ENCODE measurements at places on chromosomes 12 and 14. TPM values are rescaled to one million over a fixed set of nuclear protein-coding genes. Genes with fewer than 3 reads are reported as not detected.
A peak's percentile ranks its signal among the peaks of the same experiment; 100 is the strongest.

GRCh38 chr12:3557116-3557697 is 66.2 kb downstream of the PRMT8 start:
- H3K27ac ChIP-seq, result no peak overlapping the region
- DNase-seq, result no peak
- no peaks in the 10 kb centered on the region for H3K4me1 ChIP-seq
- no peak overlapping the region for H3K4me3 ChIP-seq
- H3K36me3 ChIP-seq, result no peaks in the 10 kb centered on the region

DNA sequence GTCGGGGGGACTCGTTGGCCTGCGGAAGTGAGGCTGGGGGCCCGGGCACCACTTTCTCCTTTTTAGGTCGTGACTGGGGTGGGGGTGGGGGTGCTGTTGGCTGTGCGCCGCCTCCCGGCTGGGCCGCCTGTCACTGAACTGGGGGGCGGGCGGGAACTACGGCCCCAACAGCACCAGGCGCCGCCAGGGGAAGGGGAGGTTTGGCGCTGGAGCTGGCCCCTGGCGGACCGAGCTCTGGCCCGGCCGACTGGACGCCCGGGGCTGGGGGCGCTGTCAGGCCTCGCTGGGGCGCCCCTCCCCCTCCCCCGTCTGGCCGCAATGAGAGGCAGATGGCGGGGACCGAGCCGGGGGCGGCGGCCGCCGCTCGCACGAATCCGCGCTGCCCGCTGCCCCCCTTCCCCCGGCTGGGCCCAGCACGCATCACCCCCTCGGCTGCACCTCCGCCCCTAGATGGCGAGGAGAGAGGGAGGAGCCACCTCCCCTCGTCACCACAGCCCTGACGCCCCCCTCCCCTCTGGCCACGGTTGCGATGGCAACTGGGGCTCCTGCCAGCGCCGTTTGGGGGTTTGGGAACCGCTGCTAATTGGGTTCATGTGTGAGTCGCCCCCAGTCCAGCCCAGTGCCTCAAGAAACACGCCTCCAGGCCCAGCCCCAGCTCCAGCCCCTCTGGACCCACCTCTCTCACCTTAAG is 723 bp downstream of the NFATC4 start:
- peak overlapping the region; percentile 60 for H3K4me3 ChIP-seq
- H3K4me1 ChIP-seq, result peaks cover 27% of the 10 kb centered on the region

GRCh38 chr12:49894751-49895148 is 8.9 kb downstream of the FAIM2 start:
- no peaks in the 10 kb centered on the region for H3K36me3 ChIP-seq
- DNase-seq, result no peak
- peaks cover 9% of the 10 kb centered on the region for H3K27me3 ChIP-seq
- no peak overlapping the region for H3K27ac ChIP-seq
- peaks cover 6% of the 10 kb centered on the region for H3K4me1 ChIP-seq
- no peak overlapping the region for H3K4me3 ChIP-seq

GRCh38 chr12:42283739-42284138 is 42.2 kb downstream of the ZCRB1 start:
- no peak for DNase-seq
- H3K27ac ChIP-seq, result no peak overlapping the region
- H3K36me3 ChIP-seq, result no peaks in the 10 kb centered on the region
- no peaks in the 10 kb centered on the region for H3K4me1 ChIP-seq
- peaks cover 4% of the 10 kb centered on the region for H3K27me3 ChIP-seq

GRCh38 chr14:33922125-33922524 is 28.7 kb downstream of the EGLN3 start:
- peak overlapping the region; percentile 2 for H3K27ac ChIP-seq
- peak; percentile 88 for DNase-seq
- no peaks in the 10 kb centered on the region for H3K27me3 ChIP-seq

DNA sequence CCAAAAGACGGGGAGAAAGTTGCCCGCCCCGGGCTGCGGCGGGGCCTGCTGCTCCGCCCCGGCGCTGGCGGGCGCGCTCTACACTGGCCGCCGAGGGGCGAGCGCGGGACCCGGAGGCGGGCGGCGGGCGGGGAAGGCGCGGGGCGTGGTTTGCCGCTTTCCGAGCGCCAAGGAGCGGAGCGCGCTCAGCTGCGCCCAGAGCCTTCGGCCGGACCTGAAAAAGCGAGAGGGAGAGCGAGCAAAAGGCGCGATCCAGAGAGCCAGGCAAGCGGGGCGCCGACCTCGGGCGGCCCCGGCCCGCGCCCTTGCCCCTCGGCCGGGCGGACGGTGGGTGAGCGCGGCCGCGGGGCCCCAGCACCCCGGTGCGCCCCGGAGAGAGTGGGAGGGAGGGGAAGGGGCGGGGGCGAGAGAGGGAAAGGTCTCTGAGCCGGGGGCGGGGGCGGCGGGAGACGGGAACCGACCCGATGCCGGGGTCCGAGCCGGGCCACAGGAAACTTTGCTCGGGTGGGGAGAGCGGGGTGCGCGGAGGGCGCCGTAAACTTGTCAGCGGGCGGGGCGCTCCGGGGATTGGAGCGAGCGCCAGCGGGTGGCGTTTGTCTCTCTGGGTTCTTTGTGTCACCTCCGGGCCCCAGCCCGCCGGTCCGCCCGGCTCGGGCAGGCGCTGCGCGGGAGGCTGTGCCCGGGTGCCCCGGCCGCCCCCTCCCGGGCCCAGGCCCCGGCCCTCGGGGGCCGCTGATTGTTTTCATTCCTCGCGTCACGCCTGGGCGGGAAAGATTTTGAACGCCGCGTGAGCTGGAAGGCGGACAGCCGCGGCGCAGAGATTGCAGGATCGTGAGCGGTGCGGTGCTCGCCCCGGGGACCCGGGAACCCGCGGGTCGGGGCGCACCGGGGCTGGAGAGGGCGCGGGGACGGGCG is at the start of gene SYNE2:
Gene SYNE2 (plus strand): TSS at position 188 of the 915 bp plus-strand sequence. CDS start 56,145 bp downstream, outside the sequence.
- H3K4me1 ChIP-seq, result peaks cover 15% of the 10 kb centered on the region
- no peaks in the 10 kb centered on the region for H3K27me3 ChIP-seq
- peak; percentile 78 for DNase-seq
- H3K36me3 ChIP-seq, result no peaks in the 10 kb centered on the region
- H3K4me3 ChIP-seq, result peak within 1 kb of the TSS; percentile 77
- peak within 1 kb of the TSS; percentile 66 for H3K27ac ChIP-seq

- no peaks in the 10 kb centered on the region for H3K27me3 ChIP-seq
- no peaks in the 10 kb centered on the region for H3K36me3 ChIP-seq
- no peaks in the 10 kb centered on the region for H3K4me1 ChIP-seq
- no peak overlapping the region for H3K27ac ChIP-seq
- no peak overlapping the region for H3K4me3 ChIP-seq
Measured at GRCh38 chr12:110992909-110993308, 72.5 kb upstream of the MYL2 start.

GRCh38 chr12:93136253-93137055 is 207.4 kb upstream of the EEA1 start:
- H3K4me3 ChIP-seq, result no peak overlapping the region
- H3K27ac ChIP-seq, result no peak overlapping the region
- H3K4me1 ChIP-seq, result peaks cover 17% of the 10 kb centered on the region
- no peaks in the 10 kb centered on the region for H3K36me3 ChIP-seq
- H3K27me3 ChIP-seq, result no peaks in the 10 kb centered on the region
- DNase-seq, result no peak

- H3K27ac ChIP-seq, result no peak overlapping the region
- H3K36me3 ChIP-seq, result peaks cover 14% of the 10 kb centered on the region
- H3K4me3 ChIP-seq, result no peak overlapping the region
- H3K4me1 ChIP-seq, result no peaks in the 10 kb centered on the region
Measured at GRCh38 chr12:133202493-133203343, 21.4 kb downstream of the ZNF268 start.

DNA sequence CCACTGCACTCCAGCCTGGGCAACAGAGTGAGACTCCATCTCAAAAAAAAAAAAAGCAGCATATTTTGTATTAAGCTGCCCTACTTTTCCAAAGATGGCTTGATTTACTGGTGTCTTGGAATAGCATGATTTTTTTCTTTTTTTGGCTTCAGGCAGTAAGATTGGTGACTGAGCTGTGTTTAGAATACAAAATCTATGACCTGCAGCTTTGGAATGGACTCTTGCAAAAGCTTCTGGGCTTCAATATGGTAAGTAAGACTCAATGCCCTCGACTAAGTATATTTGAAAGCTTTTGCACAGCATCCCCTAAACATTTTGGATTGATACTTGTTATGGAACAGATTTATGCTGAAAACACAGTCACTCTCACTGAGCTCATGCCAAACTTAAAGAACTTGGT is 87.8 kb downstream of the KNTC1 start:
- no peak overlapping the region for H3K27ac ChIP-seq
- no peaks in the 10 kb centered on the region for H3K27me3 ChIP-seq
- H3K36me3 ChIP-seq, result no peaks in the 10 kb centered on the region
- DNase-seq, result no peak
- no peak overlapping the region for H3K4me3 ChIP-seq

- H3K36me3 ChIP-seq, result no peaks in the 10 kb centered on the region
- no peak overlapping the region for H3K27ac ChIP-seq
- H3K4me1 ChIP-seq, result peaks cover 6% of the 10 kb centered on the region
- DNase-seq, result no peak
- no peak overlapping the region for H3K4me3 ChIP-seq
- H3K27me3 ChIP-seq, result no peaks in the 10 kb centered on the region
Measured at GRCh38 chr12:119705182-119705581, 37.2 kb downstream of the PRKAB1 start.

GRCh38 chr12:80643961-80644360 is 63.5 kb upstream of the MYF6 start:
- H3K36me3 ChIP-seq, result no peaks in the 10 kb centered on the region
- H3K4me1 ChIP-seq, result no peaks in the 10 kb centered on the region
- DNase-seq, result peak; percentile 47
- no peaks in the 10 kb centered on the region for H3K27me3 ChIP-seq

- H3K4me3 ChIP-seq, result no peak overlapping the region
- H3K36me3 ChIP-seq, result no peaks in the 10 kb centered on the region
- no peak overlapping the region for H3K27ac ChIP-seq
- DNase-seq, result peak; percentile 34
- peaks cover 3% of the 10 kb centered on the region for H3K4me1 ChIP-seq
Measured at GRCh38 chr12:2057041-2057794, 4.4 kb downstream of the CACNA1C start.

- no peaks in the 10 kb centered on the region for H3K4me1 ChIP-seq
- H3K36me3 ChIP-seq, result no peaks in the 10 kb centered on the region
- no peak overlapping the region for H3K27ac ChIP-seq
- no peaks in the 10 kb centered on the region for H3K27me3 ChIP-seq
Measured at GRCh38 chr12:62827042-62827441, 107.9 kb downstream of the PPM1H start.

DNA sequence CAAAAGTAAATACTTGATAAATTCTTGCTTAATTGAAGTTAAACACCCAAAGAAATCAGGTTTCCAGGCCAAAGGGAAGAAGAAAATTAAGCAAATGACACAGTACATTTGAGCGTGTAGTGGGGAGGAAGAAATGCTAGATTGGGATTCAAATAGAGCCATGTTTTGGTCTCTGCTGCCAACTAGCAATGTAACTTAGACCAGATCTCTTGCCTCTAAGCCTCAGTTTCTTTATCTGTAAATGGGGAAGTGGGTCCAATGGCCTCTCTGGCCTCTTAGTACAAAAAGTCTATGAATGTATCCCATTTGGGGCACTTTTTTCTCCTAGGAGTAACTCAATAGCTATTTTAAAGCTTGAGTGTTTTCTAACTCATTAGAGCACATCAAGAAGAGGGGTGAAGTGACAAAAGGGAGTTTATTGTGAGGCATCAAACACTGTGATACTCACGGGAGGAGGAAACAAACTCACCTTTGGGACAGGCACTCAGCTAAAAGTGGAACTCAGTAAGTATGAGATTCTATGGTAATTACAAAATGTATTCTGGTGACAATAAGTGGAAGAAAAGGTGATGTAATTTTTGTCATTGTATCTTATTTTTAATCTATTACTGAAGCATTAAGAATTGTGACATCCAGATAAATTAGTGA is 55.8 kb downstream of the DAD1 start:
- H3K27ac ChIP-seq, result no peak overlapping the region
- no peak for DNase-seq
- peaks cover 28% of the 10 kb centered on the region for H3K4me1 ChIP-seq
- H3K27me3 ChIP-seq, result no peaks in the 10 kb centered on the region
- no peaks in the 10 kb centered on the region for H3K36me3 ChIP-seq

DNA sequence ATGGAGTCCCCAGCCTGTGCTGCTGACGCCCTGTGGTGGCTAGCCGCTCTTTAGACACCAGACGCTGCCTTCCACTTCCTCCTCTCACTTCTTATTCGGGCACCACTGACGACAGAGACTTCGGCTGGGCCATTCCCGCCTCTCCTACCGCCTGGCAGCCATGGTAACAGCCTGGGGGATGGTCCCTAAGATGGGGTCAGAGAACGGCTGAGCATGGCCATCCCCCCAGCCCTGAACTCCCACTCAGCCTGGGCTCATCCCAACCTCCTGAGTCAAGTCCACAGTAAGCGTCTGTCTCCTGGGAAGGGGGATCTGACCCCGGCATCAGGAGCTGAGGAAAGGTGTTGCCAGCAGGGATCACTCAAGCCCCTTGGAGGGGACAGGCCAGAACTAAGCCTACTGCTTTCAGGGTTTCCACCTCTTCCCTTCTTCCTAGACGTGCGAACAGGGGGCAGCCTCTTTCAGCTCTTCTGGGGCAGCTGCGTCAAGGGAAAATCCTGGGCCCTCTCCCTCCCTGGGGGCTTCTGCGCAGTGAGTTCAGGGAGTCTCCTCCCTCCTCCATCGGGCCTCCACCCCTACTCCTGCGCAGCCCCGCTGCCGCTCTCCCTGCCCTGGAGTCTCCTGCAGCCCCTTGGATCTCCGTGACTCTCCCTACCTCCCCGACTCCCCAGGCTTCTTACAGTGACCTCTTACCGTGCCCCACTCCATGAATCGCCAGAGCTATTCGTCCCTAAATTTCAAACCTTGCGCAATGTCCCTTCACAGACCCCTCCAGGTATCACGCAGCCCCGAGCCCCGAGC is 643 bp upstream of the TAMALIN start:
- H3K27me3 ChIP-seq, result no peaks in the 10 kb centered on the region
- H3K4me1 ChIP-seq, result peaks cover 39% of the 10 kb centered on the region
- H3K4me3 ChIP-seq, result peak overlapping the region; percentile 95
- no peak for DNase-seq
- peaks cover 9% of the 10 kb centered on the region for H3K36me3 ChIP-seq

DNA sequence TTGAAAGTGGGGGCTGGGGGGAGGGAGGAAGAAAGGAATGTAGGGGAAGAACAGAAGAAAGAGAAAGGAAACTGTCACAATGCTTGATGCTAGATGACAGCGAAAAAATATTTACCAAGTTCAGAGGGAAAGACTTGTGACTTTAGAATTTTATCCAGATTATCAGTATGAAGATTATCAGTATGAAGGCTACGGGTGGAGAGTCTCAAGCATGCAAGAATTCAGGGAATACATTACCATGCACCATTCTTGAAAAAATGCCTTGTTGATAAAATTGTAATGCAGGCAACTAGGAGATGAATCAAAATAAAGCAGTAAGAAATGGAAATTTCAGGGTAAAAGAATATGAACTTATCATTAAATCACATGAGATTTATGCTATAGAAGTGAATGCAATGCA is 376.8 kb downstream of the PCNX1 start:
- no peaks in the 10 kb centered on the region for H3K36me3 ChIP-seq
- H3K27me3 ChIP-seq, result no peaks in the 10 kb centered on the region
- no peaks in the 10 kb centered on the region for H3K4me1 ChIP-seq
- H3K4me3 ChIP-seq, result no peak overlapping the region

- no peaks in the 10 kb centered on the region for H3K27me3 ChIP-seq
- DNase-seq, result no peak
- no peaks in the 10 kb centered on the region for H3K4me1 ChIP-seq
- no peak overlapping the region for H3K27ac ChIP-seq
- H3K4me3 ChIP-seq, result no peak overlapping the region
Measured at GRCh38 chr12:61713121-61713520, 547.1 kb upstream of the USP15 start.

The TBX5 gene
- total RNA-seq, result not detected

The PLD4 gene
- 0.11 TPM for total RNA-seq

The ZNF641 gene
- total RNA-seq, result 5.0 TPM

The KLRC4 gene
- not detected for total RNA-seq

The KRT78 gene
- not detected for total RNA-seq

The KLRB1 gene
- not detected for total RNA-seq

The SMIM41 gene
- total RNA-seq, result not detected

The ZNF140 gene
- total RNA-seq, result 11.9 TPM

The SDSL gene
- total RNA-seq, result 5.7 TPM

The SLC7A8 gene
- 1.1 TPM for total RNA-seq

The KRT83 gene
- not detected for total RNA-seq
